Hindlimb muscle (tissue), 1 donor: ENCODE measurements at places on chromosomes 16 and 17. TPM values are rescaled to one million over a fixed set of nuclear protein-coding genes. Genes with fewer than 3 reads are reported as not detected.
A peak's percentile ranks its signal among the peaks of the same experiment; 100 is the strongest.

GCGR gene
- polyA plus RNA-seq, result not detected

TELO2 gene
- 36.9 TPM for polyA plus RNA-seq

DNA sequence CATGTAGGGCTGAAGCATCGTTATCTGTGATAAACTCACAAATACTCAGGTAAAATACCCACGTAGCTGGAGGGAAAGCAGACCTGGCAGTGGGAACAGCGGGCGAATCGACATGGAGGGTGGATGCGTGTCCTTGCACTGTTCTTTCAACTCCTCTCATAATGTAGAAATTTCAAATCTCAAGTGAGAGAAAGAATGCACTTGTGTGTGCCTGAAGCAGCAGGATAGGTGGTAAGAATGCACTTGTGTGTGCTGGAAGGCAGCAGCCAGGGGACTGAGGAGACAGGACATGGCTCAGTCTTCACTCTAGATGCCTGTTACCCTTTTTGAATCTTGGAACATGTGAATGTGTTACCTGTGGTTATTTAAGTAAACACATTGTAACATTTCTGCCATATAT, 10.4 kb downstream of the IFT140 start:
- no peak for DNase-seq

DNA sequence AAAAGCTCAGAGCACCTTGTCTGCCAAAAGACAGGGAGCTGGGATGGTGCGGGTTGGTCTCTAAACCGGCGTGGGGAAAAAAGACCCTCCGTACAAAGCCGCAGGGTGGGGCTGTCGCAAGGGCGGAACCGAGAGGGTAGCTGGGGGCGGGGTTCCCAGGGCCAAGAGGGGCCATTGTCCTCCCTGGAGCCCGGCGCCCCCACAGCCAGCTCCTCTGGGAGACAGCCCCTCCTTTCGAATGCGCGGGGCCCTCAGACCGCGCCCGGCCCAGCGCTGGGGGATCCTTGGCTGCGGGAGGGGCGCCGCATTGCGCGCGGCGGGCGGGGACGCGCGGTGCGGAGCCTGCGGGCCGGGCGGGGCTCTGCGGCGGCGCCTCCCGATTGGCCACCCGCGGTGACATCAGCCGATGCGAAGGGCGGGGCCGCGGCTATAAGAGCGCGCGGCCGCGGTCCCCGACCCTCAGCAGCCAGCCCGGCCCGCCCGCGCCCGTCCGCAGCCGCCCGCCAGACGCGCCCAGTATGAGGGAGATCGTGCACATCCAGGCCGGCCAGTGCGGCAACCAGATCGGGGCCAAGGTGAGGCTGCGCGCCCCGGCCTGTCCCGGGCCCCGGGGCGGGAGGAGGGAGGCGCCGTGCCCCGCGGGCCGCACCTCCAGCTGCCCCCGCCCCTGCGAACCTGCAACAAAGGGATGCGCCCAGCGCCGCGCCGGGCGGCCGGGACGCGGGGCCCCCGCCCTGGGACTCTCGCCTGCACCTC, at the start of gene TUBB3:
TSS of gene TUBB3 (plus strand) at position 459 of the 756 bp plus-strand sequence. CDS start at position 519, 60 bp downstream.
- peak; percentile 64 for DNase-seq
